ENCODE measurements at places on chromosomes 5 and 9.

DNA sequence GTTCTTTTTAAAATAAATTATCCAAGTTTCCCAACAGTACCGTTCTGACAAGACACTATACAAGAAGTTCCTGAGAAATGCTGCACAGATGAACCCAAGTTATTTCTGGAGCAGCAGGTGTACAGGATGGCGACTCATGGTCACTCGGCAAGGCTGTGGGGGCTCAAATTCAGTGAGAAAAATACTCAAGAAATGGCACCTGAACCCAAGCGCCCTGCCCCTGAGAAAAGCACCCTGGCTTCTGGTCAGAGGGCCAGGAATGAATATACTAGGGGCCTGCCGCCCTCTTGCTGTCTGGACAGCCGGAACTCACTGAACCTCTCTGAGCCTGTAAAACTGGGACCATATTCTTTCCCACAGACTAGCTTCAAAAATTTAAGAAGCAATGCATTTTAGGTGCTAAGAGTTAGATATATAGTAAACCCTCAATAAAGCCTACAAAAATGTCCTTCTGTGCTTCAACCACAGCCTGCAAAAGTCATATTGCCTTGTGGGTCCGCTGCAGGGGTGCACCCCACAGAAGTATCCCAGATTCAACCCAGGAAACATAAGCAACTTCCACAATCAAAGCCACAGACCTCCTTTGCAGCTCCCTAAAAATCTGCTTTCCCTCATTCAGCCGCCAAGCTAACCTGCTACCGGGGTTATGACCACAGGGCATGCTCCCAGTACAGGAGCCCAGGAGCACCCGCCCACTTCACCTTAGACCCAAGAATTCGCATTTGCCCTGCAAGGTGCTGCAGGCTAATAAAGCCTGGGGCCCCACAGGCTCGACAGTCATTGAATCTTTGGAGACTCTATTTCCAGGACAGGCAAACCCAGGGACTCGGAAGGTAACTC is 1.4 kb downstream of the RAPGEF1 start:
- DNase-seq, result no peak

GRCh38 chr5:17801595-17801994 is 167.3 kb downstream of the TAF11L14 start:
- DNase-seq, result no peak

DNA sequence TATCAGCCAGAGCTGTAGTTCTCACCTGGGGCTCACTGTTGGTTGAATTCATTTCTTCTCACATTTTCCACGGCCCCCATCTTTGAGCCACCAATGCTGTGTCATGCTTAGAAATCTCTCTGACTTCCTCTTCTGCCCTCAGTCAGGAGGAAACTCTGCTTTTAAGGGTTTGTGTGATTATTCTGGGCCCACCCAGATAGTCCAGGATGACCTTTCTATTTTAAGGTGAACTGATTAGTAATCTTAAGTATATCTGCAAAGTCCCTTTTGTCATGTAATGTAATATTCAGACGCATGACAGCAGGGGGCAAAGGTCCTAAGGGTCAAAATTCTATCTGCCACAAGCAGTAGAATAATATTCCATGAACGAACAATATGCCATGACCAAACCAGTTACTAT is 88.4 kb downstream of the AK8 start:
- DNase-seq, result no peak

GRCh38 chr9:34603610-34604231 is 8.2 kb downstream of the RPP25L start:
- no peak for DNase-seq

- DNase-seq, result no peak
Measured at GRCh38 chr9:97484134-97484533, 17.3 kb upstream of the TMOD1 start.

DNA sequence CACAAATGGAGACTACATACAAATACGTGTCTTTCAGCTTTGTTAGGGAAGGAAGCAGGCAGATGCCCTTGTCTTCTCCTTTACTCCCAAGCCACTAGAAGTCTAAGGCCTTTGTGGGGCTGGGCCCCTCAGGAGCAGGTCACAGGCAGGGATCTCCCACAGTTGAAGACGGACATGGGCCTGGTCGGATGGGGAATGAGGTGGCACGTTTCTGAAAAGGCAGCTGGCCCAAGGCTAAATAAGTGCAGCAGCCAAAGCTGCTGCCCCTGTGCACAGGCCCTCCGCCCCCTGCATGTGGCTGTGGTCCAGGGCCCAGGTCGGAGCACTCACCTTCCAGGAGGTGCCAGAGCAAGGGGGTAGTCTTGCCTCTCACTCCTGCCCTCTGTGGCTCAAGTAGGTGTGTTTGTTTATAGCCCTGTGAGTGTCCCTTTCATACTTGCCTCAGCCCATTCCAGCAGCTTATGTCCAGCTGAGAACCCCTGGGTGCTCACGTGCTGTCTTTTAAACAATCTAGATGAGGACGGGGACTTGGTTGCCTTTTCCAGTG is 1.8 kb downstream of the SQSTM1 start:
- DNase-seq, result no peak

GRCh38 chr5:109328626-109329025 is 81.1 kb downstream of the PJA2 start:
- DNase-seq, result no peak

- no peak for DNase-seq
Measured at GRCh38 chr9:107547303-107547702, 57.7 kb upstream of the KLF4 start.

- no peak for DNase-seq
Measured at GRCh38 chr5:83877911-83878706, 157.5 kb upstream of the HAPLN1 start.

DNA sequence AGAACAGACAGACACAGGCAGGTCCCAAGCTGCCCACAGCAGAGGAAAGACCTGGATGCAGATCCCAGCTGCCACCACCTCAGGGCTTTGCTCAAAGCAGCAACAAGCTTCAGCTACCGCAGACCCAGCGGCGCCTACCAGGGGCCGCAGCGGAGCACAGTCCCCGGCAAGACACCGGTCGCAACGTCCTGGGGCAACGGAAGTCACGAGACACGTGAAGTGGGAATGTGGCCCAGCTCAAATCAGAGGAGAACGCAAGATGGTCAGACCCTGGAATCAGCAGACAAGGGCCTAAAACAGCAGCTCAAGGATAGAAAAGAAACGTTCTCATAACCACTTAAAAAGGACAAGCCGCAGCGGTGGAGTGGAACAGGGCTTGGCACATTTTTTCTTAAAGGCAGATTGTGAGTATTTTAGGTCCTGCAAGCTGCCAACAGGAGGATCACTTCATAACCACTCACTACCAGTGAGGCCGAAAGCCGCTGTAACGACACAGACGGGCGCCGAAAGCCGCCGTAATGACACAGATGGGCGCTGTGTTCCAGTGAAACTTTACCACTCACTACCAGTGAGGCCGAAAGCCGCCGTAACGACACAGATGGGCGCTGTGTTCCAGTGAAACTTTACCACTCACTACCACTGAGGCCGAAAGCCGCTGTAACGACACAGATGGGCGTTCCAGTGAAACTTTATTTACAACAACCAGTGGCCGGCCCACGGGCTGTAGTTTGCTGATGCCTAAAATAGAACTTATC is 21.7 kb downstream of the SLC9A3 start:
- no peak for DNase-seq

- DNase-seq, result no peak
Measured at GRCh38 chr5:131947445-131947844, 2.0 kb upstream of the MEIKIN start.

DNA sequence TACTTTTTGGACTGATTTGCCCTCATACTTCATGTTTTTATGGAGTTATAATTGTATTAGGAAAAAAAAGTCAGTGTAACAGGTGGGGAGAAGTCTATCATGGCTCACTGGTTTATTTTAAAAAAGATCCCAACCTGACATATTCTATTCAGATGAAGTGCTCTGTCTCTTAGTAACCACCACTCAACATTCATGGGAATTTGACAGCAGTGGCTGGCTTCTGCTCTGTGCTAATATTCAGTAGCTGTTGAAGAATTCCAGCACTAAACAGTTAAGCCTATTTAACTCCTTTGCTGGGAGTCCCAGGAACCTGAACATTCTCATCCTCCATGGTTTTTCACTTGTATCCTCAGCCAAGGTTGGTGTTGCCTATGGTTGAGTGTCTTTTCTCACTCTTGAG is 23.1 kb downstream of the CMYA5 start:
- DNase-seq, result no peak

GRCh38 chr9:123453076-123453667 is 97.2 kb downstream of the CRB2 start:
- DNase-seq, result no peak

- DNase-seq, result no peak
Measured at GRCh38 chr5:169299191-169299662, 1.7 kb downstream of the SLIT3 start.

DNA sequence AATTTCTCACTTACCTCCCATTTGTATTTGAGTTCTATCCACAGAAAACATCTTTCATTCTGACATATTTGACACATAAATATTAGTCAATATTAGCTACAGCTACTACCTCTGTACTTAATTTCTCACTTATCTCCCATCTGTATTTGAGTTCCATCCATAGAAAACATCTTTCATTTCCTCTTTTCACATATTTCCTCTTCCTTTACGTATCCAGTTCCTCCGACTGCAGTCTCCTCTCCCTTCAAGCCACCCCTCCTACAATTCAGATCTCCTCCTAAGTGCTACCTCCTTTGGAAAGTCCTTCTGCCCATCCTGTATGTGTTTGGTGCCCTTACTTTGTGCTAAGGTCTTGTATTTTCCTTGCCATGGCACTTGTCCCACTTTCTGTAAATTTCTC is 1.6 kb downstream of the SREK1IP1 start:
- no peak for DNase-seq

GRCh38 chr9:91995000-91995655 is 45.1 kb upstream of the ROR2 start:
- DNase-seq, result no peak

DNA sequence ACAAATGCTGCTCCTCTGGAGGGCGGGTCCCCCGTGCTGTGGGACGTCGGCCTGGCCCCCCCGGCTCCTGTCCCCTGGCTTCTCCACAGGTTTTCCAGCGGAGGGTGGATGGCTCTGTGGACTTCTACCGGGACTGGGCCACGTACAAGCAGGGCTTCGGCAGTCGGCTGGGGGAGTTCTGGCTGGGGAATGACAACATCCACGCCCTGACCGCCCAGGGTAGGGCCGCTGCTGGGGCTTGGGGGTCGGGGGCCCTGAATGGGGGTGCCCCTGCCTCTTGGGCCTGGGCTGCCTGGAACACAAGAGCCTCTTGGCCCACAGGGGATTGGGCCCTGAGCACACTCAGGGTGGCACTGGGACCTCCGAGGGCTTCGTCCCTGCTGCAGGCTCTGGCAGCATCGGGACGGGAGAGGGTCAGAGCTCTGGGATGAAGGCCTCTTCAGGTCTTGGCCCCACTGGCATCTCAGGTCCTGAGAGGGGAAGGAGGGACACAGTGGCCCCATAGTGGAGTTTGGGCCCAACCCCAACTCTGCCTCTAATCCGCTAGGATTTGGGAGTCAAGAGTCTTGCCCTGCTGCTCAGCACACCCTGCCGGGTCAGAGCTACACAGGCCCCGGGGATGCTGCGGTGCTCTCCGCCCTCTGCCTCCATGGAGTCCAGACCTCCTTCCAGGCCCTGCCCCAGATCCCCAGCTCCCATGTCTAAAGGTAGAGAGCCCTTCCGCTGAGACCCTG is 5.2 kb downstream of the FCN2 start:
- DNase-seq, result no peak
